ENCODE measurements at places on chromosomes 5 and 9. TPM values are rescaled to one million over a fixed set of nuclear protein-coding genes. Genes with fewer than 3 reads are reported as not detected.

- DNase-seq, result no peak
These were observed 48.1 kb downstream of the TEK start for GRCh38 chr9:27157097-27157496.

The SYK gene
- 5.3 TPM for total RNA-seq

DNA sequence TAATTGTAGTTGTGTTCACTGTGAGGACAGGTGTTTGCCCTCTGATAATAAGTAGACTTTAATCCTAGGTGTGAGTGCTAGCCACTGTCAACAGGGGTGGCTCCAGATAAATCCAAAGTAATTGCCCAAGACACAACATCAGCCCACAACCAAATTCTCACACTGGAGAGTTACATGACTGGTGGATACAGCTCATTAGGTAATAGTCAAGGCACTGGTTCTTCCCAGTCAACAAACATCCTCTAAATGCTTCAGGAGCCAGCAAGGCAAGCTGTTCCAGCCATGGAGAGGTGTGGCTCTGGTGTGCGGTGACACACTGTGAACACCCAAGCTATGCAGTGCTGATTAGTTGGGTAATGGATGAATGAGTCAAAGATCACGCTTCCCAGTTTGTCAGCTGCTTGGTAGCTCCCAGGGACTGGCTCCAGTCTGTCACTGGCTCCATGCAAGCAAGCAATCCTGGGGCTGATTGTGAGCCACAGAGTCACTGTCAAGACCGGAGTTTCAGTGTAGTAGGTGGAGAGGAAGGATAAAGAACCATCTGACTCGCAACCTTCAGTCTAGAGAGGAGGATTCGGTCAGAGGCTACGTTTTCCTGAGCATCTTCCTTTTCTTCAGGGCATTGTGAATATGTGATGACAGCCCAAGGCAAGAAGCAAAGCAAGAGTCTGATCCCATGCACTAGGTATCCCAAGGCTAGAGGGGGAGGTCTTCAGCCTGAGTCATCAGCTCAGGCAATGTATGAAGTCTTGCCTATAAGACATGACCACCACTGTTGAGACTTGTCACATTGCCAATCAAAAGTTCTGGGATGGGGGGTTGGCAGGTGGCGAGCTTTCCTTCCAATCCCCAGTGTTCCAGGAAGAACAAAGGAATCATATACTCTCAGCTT lies 63.1 kb downstream of the UGCG start:
- no peak for DNase-seq

The PCDHB3 gene
- 0.09 TPM for total RNA-seq

GRCh38 chr5:96808541-96808828 lies 740 bp upstream of the ERAP1 start:
- no peak for DNase-seq

GRCh38 chr9:81268048-81268447 lies 421.3 kb downstream of the TLE1 start:
- DNase-seq, result no peak

GRCh38 chr9:81108391-81108790 lies 581.0 kb downstream of the TLE1 start:
- DNase-seq, result no peak

- DNase-seq, result no peak
These were observed 11.5 kb downstream of the PRRC2B start for GRCh38 chr9:131405428-131405827.

DNA sequence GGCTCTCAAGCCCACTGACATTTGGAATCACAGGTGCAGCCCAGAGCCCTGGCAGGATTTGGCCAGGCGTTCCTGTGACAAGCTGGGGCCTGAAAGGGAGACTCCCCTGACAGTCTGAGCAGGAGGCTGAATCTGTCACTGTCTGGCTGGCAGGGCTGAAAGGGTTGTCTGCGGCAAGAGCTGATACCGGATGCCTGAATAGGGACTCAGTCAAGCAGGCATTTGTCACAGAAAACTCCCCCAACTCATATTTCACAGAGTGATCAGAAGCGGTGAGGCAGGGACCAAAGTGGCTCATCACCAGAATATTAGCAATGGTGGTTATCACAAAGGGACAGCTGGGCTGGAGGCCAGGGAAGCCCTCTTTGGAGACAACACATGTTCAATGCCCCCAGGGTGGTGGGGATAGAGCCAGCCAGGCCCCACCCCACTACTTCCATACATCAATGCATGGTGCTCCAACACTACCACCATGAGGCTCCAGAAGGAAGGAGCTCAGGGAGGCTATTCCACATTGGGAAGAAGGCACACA lies 295.5 kb downstream of the DTWD2 start:
- no peak for DNase-seq

The OR13D1 gene
- total RNA-seq, result not detected

The SLC1A3 gene
- 3.3 TPM for total RNA-seq

DNA sequence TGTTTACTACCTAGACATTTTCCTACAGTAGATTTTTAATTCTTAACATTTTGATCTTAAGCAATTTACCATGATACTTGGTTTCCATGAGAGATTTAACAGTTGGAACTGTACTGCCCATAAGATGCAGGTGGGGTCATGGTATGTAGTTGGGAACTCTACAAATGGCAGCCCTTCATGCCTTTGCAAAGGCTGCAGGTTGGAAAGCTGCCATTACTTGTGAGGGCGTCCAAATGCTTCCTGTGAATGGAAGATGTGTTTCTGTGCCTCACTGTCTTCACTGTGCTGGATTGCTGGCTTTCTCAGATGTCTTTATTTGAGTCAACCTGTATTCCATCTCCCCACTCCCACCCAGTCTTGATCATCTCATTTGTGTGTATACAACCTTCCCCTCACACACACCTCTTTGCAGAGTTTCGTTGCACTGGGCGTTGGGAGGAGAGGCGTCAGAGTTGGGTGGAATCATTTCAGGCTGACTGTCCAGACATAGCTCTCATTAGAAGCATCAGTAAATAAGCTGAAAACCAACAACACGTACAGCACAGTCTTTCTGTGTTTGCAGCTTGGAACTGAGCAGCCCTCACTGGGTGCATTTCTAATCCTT lies 14.8 kb upstream of the ABL1 start:
- DNase-seq, result no peak

The OR1J2 gene
- not detected for total RNA-seq

GRCh38 chr9:107438211-107439031 lies 51.1 kb downstream of the KLF4 start:
- no peak for DNase-seq

All from liver (tissue), 10 donors.